ENCODE measurements at places on chromosomes 1 and 21.

DNA sequence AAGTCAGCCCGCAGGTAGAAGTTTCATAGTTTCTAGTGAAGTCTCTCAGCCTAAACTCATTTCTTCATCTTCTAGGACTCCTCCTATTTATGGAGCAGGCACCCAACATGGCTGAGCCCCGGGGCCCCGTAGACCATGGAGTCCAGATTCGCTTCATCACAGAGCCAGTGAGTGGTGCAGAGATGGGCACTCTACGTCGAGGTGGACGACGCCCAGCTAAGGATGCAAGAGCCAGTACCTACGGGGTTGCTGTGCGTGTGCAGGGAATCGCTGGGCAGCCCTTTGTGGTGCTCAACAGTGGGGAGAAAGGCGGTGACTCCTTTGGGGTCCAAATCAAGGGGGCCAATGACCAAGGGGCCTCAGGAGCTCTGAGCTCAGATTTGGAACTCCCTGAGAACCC, 7.2 kb downstream of the CGN start:
- no peak for DNase-seq

GRCh38 chr1:220306339-220306738, 34.1 kb upstream of the RAB3GAP2 start:
- no peak for DNase-seq

DNA sequence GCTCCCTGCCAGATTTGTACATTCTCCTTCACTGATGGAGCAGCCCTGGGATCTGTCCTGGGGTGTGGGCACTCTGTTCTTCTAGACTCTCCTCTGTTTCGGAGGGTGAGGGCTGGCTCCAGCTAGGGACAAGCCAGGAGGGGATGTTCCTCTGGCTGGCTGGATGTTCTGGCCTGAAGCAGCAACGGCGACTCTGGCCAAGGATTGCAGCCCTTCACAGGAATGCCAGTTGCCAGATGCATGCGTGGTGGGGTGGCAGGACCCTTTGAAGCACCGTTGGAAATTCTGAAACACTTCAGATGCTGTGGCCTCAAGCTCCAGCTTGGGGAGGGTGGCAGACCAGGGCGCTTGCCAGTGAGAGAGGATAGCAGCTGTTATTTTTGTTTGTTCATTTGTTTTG, 210.9 kb downstream of the TRABD2B start:
- no peak for DNase-seq

DNA sequence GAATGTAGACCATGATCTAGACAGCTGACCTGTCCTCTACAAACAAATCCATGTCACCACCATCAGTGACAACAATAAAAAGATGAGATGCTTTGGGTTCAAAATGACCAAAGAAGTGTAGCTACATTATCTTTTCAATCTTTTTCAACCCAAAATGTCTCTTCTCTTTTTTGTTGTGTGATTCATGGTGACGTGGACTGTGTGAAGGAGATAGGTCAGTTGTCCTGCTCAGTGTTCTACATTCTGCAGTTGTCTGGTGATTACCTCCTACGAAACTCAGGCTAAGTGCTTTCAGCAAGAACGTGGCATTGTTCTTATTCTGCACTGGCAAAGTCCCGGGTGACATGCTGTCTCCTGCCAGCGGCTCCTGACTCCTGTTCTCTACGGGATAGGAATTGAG, 73.1 kb downstream of the PRKAB2 start:
- no peak for DNase-seq

- DNase-seq = no peak
Measured at GRCh38 chr1:101363891-101364318, 127.1 kb downstream of the S1PR1 start.

GRCh38 chr1:162179121-162179520, 109.6 kb downstream of the NOS1AP start:
- DNase-seq = no peak

- no peak for DNase-seq
Measured at GRCh38 chr1:147539122-147539575, 2.2 kb upstream of the BCL9 start.

DNA sequence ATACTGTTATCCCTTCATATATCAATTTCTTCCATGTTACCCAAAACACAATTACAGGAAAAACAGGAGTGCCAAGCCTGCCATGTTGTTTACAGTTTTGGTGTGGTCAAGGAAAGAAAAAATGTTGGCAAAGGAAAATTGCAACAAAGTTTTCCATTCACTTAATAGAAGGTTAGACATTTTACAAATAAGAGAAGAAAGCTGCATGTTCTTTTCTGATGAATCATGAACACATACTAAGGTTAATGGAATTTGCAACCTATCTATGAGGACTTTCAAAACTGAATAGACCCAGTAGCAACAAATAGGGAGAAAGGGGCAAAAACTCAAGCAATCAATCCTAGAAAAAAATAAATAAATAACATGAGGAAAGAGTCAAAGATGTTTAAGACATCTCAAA, 556.7 kb downstream of the DPYD start:
- DNase-seq = no peak

- DNase-seq = no peak
Measured at GRCh38 chr1:85289207-85289847, 12.9 kb upstream of the BCL10 start.

DNA sequence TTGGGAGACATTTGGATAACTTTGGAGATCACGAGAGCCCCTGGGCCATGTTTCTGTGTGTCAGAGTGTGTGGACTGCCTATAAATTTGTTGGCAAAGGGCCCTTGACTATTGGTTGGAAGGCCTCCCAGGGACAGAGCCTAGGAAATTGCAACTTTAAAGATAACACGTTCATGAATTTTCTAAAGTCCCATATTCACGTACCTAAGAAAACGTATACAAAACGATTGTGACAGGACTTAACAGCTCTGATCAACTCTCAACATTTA, 55.8 kb downstream of the DOP1B start:
- DNase-seq = no peak

- DNase-seq = no peak
Measured at GRCh38 chr1:167387251-167387910, 130.9 kb downstream of the CD247 start.

- no peak for DNase-seq
Measured at GRCh38 chr1:26285366-26286063, 5.6 kb downstream of the SH3BGRL3 start.

DNA sequence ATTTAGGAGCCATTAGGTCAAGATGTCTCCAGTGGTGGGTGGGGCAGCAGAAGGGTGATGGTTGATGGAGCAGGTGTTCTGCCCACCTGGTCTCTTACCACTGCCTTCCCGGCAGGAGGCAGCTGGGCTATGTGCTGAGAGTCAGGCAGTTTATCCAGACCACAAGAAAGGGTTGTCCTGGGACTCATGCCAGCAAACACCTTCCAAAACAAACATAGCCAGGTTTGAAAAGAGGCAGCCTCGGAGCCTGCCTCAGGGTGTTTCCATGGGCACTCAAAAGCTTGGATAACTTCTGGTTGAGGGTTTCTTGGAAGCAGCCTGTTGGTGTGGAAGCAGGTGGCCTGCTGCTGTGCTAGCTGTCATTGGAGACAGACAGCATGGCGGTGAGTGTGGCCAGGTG, 187.2 kb downstream of the PCP4 start:
- no peak for DNase-seq

- no peak for DNase-seq
Measured at GRCh38 chr1:167135281-167135840, 41.5 kb downstream of the STYXL2 start.

- DNase-seq = no peak
Measured at GRCh38 chr1:6273380-6273891, 12.5 kb upstream of the GPR153 start.

DNA sequence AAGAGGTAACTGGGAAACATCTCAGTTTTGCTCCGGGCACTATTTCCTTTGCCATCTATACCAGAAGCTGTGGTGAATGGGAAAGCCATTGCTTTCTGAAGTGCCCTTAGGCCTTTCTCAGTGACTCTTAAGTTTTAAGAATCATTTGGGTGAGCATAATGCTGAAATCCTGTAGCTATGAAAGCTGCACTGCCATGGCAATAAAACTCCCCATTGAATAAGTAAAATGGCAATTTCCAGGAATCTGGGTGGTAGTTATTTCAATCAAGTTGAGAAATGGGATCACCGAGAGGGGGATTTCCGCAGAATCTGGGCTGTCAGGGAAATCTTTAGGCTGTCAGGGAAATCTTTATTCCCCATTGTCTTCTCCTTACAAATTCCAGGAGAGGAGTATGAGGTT, 26.8 kb upstream of the MACF1 start:
- no peak for DNase-seq

- DNase-seq = no peak
Measured at GRCh38 chr1:62457955-62458354, 21.1 kb downstream of the USP1 start.

- no peak for DNase-seq
Measured at GRCh38 chr1:164141797-164142196, 417.2 kb upstream of the PBX1 start.

GRCh38 chr1:109586055-109586454, 33.4 kb downstream of the GNAT2 start:
- no peak for DNase-seq

- DNase-seq = no peak
Measured at GRCh38 chr1:27576806-27577227, 27.1 kb downstream of the AHDC1 start.

DNA sequence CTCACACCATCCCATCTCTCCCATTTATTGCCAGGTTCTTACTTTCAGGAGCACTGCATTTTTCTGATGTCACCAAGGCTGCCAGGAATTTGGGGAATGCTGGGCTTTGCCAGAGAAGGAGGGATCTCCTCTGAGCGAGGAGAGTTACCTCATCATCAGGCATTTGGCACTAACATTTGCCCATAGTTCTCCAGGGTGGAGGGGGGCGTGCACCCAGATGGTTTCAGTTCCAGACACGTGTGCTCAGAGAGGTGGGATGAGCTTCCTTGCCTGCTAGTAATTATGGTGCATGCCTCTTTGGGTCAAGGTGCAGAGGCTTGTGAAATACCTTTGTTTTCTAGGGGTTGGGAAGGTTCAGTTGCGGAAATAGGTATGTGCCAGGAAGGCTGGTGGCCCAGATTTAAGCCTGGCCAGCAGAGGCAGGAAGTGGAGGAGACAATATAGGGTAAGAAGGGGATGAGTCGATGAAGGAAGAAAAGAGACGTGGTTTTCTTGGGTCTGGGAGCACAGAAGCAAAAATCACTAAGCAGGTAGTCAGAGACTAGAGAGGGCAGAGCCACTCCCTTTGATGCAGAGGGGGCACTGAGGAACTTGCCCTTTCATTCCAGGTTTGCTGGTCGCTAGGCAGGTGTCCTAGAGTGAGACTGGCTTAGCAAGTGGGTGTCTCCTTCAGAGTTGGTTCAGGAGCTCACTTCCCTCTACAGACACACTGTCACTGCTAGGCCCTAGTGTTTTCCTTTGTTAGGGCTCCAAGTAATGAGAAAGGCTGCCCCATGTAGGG, 7.2 kb downstream of the TUFT1 start:
- no peak for DNase-seq

DNA sequence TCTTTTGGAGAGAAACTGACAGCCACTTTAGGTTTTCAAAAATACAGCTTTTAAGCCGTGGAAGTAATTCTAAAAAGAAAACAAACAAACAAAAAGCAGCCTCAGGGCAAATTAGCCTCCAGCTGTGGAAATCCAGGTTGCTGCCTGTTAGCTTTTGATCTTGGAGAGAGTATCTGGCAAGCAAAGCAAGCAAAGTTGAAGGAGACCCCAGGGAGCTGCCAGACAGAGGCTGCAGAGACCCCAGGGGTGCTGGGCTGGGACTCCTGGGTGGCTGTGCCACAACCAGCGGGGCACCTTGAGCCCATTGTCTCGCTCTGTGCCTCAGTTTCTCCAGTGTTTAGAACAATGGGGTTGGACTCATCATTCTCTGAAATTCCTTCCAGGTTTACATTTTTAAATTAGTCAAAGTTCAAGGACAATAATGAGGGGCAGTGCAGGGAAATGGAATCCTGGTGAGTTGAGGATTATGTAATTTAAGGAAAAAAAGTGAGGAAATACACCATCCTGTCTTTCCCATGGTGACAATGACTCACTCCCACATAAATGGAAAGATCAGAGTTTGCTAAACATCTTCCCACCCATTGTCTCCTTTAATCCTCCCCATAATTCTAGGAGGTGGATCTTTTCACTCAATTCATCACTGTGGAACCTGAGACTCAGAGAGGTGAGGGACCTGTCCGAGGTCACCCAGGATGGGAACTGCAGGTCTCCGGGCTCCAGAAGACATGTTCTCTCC, 480.5 kb downstream of the MATN1 start:
- no peak for DNase-seq

- no peak for DNase-seq
Measured at GRCh38 chr1:47477595-47478080, 39.8 kb downstream of the FOXD2 start.

GRCh38 chr1:64953241-64953640, 13.1 kb downstream of the JAK1 start:
- DNase-seq = no peak

- DNase-seq = no peak
Measured at GRCh38 chr1:79388694-79389361, 382.3 kb upstream of the ADGRL4 start.

GRCh38 chr1:79825551-79825950, 819.0 kb upstream of the ADGRL4 start:
- no peak for DNase-seq

- no peak for DNase-seq
Measured at GRCh38 chr1:89525169-89525855, 683 bp downstream of the LRRC8B start.

DNA sequence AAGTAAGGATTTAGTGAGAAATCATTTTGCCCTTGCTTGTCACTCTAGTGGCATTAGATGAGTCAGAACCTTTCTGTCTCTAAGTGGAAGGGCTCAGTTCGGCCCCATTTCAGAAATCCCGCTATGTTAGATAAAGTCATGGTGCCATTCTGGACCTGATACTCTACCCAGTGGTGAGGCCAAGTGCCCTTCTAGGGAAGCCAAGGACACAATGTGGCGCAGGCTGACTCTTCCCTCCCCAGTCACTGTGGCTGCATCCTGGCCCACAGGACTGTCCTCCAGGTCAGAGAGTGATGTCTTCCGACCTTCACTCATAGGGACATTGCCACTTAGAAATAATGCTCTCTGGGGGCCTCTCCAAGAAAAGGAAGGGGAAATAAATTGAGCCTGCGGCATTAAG, 48.3 kb upstream of the MTR start:
- DNase-seq = no peak

DNA sequence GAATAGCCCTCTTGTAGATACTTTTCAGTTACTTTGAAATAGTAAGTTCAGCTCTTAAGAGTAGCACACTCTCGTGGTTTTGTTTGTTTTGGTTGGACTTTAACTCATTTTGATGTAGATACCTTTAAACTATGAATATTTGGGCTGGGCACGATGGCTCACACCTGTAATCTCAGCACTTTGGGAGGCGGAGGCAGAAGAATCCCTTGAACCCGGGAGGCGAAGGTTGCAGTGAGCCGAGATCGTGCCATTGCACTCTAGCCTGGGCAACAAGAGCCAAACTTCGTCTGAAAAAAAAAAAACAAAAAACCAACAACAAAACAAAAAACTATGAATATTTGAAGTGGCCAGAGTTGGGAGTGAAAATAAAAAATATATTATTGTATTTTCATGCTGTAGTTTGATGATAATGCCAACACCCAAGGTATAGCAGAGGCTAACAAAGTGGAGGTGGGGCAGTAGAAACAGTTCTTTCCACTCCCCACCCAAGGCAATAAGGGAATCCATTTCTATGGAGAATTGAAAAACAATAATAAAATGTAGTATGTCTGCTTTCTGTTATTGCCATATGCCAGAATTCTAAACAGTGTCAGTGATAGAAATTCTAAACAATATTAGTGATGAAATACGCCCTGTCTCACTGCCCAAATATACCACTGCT, 1.7 kb downstream of the ZNF326 start:
- no peak for DNase-seq

- no peak for DNase-seq
Measured at GRCh38 chr1:219798283-219799030, 129.9 kb downstream of the SLC30A10 start.

Data from stimulated activated CD8-positive, alpha-beta memory T cell treated with anti-CD3 and anti-CD28 coated beads, Interleukin-4, amount 100 ng/mL, for 4 hours (primary cell).